ENCODE measurements at places on chromosomes 3 and 15.

DNA sequence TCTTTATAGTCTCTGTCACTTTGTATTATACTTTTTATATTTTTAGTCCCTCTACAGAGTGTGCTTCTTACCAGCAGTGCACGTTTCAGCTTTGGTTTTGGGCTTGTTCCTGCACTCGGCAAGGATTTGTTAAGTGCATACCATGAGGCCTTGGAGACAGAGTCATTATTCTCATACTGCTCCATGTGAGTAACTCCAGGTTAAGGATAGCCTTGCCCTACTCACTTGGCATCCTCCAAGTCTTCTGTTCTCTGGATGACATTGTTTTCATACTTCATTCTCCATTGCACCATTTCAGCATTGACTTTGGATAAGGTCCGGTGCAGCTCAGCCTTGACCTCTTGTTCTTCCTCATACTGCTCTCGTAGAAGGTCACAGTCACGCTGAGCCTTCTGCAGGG is 96.4 kb downstream of the MYH15 start:
- DNase-seq, result no peak

DNA sequence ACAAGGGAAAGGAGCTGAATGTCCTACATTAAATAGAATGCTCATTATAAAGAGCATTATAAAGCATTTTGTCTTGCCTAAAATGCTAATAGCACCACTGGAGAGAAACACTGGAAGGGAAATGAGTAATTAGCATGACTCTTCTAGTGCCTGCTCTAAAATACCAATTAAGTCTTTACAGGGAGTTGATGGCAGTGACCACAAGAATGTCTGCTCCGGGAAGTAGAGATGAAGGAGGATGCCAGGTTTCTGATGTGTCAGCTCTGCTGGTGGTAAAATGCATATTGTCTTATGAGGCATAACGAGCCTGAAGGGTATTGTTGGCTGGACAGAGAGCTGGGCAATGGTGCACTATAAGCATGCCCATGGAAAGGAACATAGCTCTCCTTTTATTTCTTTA is 49.5 kb downstream of the MYLK start:
- DNase-seq, result no peak

DNA sequence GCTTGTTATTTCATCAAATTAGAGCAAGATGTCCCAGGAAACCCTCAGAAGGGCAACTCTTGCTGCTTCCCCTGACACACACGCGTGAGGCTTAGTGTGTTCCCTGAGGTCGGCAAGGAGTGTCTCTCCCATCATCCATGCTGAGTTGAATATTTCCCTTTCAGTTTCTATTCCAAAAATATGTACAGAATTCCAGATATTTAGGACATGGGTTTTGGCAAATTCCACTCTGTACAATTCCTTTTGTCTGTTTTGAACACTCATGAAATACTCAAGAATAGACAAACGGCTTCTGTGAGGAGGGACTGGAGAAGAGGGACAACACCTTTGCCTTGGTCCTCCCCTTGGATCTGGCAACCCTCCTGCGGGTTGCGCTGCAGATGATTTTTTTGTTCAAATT is 138.0 kb downstream of the DUT start:
- no peak for DNase-seq

GRCh38 chr3:32954506-32954905 is 3.1 kb downstream of the CCR4 start:
- DNase-seq, result no peak

GRCh38 chr15:51303462-51303980 is 34.9 kb downstream of the CYP19A1 start:
- no peak for DNase-seq

Measured in K562 (cell line).